ENCODE measurements at places on chromosomes 1 and 21.

DNA sequence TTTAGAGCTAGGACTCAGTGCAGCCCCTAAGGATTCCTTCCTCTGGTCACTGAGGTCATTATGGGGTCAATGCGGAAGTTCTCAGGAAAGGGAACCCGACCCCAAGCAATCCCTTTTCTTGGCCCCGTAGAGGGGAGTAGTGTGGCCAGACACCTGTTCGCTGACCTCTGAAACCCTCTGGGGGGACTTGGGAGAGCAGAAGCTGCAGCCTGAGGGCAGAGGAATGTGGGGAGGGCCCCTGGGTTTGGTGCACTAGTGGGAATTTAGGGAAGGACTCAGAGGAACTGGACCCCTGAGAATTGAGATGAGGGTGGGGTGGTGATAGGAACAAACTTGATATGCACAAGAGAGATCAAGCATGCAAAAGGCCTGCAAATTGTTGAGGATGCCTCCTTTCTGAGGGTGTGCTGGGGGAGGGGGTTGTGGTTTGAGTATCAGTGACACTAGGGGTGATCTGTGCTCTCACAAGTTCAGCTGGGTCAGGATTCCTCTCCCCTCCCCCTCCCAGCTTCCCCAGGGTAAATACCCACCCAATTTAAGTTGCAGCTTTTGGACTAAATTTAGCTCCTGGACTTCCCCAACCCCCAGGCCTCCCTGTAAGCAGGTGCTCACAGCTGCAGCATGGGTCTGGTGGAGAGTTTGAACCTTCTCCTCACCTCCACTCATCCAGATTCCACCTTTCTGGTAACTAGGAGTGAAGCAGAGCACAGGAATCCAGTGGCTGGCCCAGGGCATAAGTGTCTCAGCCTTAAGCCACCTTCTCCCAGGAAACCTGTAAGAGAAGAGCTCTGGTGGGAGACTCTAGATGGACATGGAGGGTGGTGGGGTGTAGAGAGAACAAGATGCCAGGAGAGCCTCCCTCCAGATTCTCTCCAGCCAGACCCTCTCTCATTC is 13.5 kb downstream of the ADAMTSL4 start:
- DNase-seq, result peak; percentile 55

- no peak for DNase-seq
These were observed 25.6 kb downstream of the IL23R start for GRCh38 chr1:67191668-67192520.

- no peak for DNase-seq
These were observed 53.3 kb upstream of the ATP1B1 start for GRCh38 chr1:169053196-169053595.

- DNase-seq, result no peak
These were observed 182.6 kb upstream of the EDN2 start for GRCh38 chr1:41666981-41667631.

DNA sequence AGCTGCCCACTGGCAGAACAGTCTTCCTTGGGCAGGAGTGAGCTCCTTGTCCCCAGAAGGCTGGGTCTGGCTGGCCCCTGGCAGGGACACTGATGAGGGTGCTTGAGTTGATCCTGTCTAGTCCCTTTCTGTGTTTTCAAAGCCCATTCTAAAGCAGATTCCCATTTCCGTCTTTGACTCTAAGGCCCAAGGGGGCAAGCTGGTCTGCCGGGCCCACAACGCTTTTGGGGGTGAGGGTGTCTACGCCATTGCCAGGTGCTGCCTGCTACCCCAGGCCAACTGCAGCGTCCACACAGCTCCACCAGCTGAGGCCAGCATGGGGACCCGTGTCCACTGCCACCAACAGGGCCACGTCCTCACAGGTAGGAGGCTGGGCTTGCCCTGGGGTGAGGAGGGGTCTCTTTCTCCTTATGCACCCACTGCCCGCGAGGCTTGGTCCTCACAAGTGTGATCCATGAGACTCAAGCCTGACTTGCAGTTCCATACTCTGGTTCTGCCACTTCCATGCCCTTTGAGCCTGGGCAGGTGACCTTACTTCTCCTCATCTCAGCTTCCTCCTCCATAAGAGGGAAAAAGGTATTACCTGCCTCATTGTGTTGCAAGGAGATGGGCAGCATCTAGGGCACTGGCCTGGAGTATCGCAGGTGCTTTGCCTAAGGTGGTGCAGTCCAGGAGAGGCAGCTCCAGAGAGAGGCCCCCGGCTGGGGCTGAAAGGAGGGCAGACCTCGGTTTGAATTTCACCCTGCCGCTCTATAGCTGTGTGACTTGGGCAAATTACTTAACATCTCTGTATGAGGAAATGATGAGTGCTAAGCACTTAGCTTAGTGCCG is 20.2 kb downstream of the PCSK9 start:
- DNase-seq, result no peak

DNA sequence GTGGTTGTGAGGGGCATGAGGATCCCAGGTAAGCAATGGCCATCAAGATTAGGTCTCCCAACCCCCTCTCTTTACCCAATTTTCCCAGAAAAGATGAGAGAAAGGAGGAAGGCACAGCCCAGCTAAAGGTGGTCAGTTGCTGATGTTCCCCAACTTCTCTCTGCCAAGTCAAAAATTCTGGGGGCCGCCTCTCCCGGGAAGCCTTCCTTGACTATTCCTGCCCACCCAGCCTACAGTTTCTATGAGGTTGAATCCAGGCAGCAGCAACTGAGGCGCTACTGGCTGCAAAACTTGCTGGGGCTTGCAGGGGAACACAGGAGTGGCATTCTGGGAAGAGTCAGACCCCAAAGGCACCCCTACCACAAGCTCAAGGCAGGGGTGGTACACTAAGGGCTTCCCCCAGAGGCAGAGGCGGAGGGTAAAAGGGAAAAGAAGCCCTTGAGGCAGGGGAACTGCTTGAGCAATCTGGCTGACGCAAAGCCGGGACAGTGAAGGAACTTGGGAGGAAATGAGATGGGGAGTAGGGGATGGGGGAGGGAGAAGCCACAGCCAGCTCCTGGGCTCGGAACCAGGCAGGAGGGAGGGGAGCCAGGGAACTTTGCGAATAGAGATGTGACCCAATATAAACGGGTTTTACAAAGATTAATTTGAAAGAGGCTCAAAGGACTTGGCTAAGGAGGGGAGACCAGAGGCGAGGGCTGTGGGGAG is 31.2 kb downstream of the SDC3 start:
- no peak for DNase-seq

DNA sequence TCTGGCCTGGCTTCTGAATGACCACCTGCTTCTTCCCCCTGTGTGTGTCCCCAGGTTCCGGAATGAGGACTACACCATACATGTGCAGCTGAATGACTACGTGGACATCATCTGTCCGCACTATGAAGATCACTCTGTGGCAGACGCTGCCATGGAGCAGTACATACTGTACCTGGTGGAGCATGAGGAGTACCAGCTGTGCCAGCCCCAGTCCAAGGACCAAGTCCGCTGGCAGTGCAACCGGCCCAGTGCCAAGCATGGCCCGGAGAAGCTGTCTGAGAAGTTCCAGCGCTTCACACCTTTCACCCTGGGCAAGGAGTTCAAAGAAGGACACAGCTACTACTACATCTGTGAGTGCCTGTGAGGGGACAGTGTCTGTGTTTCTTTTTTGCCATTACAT is 3.6 kb downstream of the EFNA1 start:
- no peak for DNase-seq

- DNase-seq, result no peak
These were observed 31.0 kb downstream of the AZIN2 start for GRCh38 chr1:33111965-33112364.

DNA sequence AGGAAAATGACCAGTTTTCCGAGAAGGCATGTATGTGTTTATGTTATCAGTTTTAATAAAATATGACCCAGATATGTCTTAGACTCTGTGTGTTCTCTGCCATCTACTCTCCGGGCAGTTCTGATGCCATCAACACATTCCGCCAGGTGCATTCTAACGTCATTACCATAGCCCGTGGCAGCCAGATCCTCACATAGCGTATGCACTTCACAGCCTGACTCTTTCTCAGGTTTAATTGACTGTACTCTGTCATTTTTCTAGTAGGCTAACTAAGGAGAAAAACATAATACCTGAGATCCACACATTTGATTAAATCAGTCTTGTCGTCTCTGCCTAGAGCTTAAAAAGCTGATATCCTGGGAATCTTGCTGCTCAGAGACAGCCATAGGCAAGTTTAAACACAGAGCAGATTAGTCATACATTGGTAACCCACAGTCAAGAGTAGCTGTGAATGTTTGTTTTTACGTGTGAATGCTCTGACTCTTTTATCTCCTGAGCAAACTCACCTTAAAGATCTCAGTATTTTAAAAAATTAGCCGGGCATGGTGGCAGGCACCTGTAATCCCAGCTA is 175.9 kb downstream of the GREM2 start:
- no peak for DNase-seq

- peak; percentile 62 for DNase-seq
These were observed 29.7 kb downstream of the ACP6 start for GRCh38 chr1:147640553-147641165.

DNA sequence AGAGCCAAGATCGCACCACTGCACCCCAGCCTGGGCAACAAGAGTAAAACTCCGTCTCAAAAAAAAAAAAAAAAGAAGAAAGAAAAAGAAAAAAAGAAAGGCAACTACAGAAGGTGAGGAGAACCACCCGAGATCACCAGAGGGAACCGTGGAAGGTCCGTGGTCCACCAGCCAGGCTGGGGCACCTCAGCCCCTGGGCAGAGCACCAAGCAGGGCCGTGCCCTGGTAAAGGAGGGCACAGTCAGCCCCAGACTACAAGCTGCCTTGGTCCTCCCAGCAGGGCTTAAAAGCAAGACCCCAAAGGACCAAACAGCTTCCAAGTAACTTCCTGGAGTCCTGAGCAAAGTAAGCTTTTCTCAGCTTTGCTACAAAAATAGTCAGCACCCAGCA is 8.8 kb upstream of the SAMD11 start:
- DNase-seq, result no peak

- no peak for DNase-seq
These were observed 12.0 kb upstream of the WNT3A start for GRCh38 chr1:227994632-227995300.

DNA sequence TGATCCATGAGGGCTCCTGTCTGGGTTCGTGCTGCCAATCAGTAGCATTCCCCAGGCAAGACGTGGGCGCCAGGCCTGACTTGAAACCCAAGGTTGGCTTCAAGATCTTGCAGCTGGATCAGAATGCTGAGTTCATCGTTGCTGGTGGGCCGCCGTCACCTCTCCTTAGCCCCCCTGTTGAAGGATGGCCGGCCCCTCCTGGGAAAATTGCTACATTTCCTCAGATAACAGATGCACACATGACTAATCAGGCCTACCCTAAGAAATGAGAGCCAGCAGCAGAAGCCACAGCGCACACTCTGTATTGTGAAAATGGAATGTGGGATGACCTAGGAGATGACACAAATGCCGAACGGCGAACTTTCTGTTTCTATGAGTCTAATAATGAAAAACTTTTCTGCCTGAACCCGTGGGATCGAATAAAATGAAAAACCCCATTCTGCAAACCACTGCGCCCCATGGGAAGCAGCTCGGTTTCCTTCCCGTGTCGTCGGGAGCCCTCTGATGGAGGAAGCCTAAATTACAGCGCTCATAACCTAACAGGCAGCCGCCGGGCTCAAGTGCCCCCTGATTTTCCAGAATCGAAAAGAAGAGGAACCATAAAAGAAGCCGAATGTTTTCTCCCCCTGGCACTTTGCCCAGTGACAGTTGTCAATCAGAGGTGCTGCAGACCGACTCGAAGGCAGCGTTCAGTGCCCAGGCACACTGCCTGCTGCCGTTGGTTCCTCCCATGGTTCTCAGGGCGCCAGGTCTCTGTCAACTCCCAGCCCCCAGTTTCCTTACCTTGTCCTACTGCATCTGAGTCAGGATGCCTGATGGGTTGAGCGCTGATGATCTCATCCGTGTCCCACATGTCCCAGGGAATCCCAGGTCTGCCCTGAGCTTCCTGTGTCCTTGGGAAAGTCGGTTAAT is 38.2 kb upstream of the H6PD start:
- DNase-seq, result no peak

DNA sequence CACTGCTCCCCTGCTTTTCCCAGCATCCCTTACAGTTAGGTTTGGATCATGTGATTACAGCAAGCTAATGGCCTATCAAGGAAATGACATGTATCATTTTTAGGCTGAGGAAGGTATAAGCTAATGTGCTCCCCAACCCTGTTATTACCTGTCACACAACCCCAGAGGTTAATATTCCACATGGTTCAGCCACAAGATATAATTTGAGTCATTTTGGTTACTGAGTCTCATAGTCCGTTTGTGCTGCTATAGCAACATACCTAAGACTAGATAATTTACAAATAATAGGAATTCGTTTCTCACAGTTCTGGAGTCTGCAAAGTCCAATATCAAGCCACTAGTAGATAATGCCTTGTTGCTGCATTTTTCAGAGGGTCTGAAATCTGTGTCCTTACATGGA is 29.1 kb upstream of the SLC16A1 start:
- no peak for DNase-seq

GRCh38 chr1:216566641-216567205 is 143.5 kb upstream of the USH2A start:
- DNase-seq, result no peak

- DNase-seq, result no peak
These were observed 81.4 kb upstream of the SPAG17 start for GRCh38 chr1:118266436-118266835.

DNA sequence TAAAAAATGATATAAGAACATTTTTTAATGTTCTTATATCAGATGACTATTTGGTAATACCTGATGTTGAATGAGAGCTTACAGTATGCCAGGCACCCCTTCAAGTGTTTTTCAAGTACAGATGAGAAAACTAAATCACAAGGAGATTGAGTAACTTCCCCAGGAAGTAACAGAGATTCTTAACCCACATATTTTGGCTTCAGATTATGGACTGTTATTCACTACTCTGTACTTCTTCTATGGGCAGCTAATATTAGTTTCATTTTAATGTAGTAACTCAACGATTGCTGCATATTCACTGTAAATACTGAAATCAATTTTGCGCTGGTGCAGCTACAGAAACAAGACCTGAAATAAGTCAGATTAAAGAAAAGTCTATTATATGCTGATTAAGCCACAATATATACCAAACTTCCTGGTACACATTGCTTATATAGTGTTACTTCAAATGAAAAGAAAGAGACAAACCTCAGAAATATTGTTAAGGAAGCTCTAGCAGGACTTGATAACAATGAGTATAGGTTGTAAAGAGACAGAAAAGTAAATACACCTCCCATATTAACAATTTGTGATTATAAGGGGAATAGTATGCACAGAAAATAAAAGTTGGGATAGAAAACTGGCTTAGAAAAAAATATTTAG is 19.7 kb downstream of the DPYD start:
- no peak for DNase-seq

DNA sequence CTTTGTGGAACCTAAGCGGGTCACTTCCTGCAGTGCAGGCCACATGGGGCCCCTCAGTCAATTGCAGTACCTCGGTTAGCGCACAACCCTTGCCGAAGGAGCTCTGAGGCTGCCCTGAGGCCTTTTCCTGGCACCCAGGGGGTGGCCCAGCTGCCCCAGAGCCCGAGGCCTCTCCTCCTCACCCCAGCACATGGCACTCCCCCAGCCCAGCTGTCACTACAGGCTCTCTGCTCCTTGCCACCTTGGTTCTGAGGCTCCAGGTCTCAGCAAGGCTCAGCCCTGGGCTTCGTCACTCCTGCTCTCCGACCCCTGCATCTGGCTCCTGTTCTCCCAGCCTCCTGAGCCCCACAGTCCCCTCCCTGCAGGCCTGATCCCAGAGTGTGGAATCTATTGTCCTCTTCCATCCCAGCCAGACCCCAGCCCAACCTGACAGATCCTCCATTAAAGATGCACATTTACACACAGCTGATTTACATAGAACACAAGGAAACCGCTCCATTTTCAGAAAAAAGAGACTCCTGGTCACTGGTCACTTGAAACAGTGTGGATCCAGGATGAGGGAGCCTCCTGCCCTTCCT is 192.8 kb upstream of the POU3F1 start:
- no peak for DNase-seq

- no peak for DNase-seq
These were observed 36.1 kb downstream of the SORT1 start for GRCh38 chr1:109361649-109362048.

- DNase-seq, result no peak
These were observed 2.2 kb downstream of the FBXO28 start for GRCh38 chr1:224116131-224116530.

All from naive thymus-derived CD4-positive, alpha-beta T cell (primary cell).